ENCODE measurements at places on chromosomes 1 and 21. TPM values are rescaled to one million over a fixed set of nuclear protein-coding genes. Genes with fewer than 3 reads are reported as not detected.
A peak's percentile ranks its signal among the peaks of the same experiment; 100 is the strongest.

- no peak for DNase-seq
Observed at GRCh38 chr1:191882870-191883269, 275.4 kb upstream of the RGS18 start.

The LRRC39 gene
- 0.13 TPM for total RNA-seq

DNA sequence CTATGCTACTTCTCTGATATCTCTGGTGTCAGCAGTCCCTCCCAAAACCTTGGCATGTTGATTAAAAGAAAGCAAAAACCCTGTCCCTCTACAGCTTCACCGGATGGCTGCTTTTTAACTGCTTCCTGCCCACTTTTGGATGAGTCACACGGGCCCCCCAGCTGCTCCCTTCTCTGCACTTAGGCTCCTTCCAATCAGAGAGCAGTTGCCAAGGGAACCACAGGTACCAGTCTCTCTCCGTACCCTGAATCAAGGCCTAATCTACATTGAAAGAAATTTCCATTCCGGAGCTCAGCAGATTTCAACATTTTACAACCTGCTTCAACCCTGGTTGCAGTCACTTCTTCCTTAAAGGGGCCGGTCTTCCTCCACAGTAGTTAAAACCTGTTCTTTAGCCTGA is 70.6 kb upstream of the GJB5 start:
- DNase-seq, result no peak

The ARHGEF19 gene
- 10.7 TPM for total RNA-seq

- DNase-seq, result no peak
Observed at GRCh38 chr1:235888119-235888643, 21.5 kb upstream of the LYST start.

The CFAP57 gene
- total RNA-seq, result 0.16 TPM

DNA sequence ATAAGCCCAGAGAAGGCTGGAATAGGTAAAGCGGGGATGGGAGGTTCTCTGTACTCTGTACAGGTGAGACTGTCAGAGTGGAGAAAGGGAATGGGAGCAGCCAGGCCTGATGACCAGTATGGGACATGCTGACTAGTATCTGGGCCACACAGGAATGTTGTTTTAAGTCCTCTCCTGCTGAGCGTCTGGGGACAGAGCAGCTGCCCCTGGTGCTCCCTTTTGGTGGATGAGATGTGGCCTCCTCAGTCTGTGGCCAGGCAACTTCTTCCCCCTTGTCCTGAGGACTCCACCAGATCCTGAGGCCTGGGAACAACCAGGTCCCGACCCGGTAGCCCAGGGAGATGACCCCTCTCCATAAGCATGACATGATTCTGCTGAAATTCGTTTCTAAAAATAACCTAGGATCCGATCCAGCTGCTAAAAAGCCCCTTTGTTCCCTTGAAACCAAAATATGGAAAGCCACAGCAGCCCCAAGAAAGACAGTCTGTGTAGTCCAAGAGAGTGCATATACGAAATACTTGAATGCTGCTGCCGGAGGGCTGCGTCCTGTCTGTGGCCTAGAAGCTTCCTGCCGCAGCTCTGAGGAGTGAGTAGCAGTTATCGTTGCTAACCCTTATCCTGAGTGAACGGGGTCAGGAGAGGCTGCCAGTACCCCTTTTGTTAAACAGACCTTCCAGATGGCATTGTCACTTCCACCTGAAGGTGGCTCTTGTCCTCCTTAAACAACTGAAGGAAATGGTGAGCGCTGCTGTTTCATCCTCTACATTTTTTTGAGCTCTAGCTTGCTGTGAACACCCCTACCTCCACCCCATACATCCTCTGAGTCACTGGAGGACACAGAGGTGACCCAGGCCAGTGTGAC is 47.1 kb downstream of the ATP2B4 start:
- DNase-seq, result peak; percentile 93

GRCh38 chr1:93442741-93443140 is 5.2 kb upstream of the FNBP1L start:
- no peak for DNase-seq

The ARTN gene
- not detected for total RNA-seq

Data from SJSA1 (cell line).